IMR-90 (cell line): ENCODE measurements at places on chromosomes 11 and 22. TPM values are rescaled to one million over a fixed set of nuclear protein-coding genes. Genes with fewer than 3 reads are reported as not detected.

Gene RRP7A
- total RNA-seq: 25.5 and 32.5 TPM in 2 replicates

Gene PGA5
- total RNA-seq: not detected in 2 replicates

Gene ANKK1
- not detected in 2 replicates for total RNA-seq

DNA sequence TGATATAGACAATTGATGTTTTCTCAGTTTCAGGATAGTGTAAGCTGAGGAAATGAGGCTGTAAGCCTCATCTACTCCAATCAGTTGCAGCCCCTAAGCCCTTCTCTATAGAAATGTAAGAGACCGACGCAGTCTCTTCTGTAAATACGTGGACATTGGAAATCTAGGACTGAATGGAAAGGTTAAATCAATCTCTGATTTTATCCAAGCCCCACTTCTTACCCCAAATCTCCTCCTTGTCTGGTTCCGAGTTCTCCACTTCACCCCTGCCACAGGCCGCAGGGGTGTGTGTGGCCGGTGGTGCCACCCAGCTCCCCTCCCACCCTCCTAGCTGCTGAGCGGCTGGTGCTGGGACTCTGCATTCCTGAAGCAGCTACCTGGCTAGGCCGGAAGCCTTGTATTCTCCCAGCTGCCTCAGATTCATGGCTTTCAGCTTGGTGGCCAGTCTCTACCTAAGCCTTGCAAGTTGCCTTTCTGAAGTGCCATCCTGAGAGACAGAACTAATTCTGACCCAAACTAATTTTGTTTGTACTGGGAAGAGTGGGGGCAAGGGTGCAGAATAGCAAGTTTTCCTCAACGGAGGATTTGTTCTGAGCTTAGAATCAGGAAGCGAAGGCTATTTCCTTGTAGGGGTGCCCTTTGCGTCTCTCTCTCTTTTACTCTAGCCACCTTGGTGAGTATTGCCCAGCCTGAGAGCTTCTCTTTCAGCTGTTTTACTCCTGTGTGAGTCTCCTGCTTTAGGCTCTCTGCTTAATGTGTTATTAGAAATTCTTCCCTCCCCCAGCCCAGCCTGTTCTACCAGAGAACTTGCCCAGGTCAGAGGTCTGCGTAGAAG lies 749 bp downstream of the VWA5A start:
- no peak for DNase-seq

DNA sequence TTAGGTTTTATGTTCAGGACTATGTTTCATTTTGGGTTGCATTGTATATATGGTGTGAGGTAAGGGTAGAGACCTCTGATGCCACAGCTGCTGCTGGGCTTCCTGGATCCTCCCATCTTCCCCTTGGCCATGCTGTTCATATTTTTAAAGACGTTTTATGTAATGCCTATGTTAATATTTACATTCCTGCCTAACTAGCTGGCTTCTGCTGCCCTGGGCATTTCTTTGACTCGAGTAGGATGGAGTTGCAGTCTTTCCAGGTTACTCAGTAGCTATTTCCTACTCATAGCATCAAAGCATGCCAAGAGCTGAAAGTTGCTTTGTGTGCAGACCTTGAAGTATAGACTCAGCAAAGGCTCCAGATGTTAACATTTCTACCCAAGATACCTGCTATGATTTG lies 220.5 kb upstream of the CADM1 start:
- DNase-seq: peak; percentile 90

DNA sequence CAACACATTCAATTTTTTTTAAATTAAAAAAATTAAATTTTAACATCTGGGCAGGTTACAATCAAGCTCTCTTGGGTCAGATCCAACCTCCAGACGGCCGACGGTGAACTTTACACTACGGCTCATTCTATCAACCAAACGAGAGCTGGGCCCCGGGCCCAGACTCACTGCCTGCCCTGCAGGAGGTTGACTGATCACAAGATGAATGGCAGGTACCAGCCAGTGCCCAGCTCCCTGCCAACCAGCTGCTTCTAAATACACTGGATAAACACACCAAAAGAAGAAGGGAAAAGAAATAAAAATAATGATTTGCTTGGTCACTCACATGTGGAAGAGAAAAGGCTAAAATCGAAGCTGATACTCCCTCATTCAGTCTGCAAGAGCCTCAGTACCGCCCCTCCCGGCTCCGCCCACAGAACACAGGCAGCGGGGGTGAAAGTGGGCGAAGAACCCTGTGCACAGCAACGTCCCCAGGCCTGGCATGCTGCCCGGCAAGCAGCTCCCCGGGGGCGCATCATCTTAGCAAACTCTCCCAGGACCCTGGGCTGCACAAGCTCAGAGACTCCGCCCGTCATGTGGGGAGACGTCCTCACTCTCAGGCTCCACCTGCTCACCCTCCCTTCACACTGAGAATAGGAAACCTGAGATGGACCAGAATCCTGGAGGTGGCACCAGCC lies 303.4 kb downstream of the SHANK2 start:
- no peak for DNase-seq

- peak; percentile 35 for DNase-seq
These were observed 68.6 kb downstream of the ATXN10 start for GRCh38 chr22:45740236-45740635.

DNA sequence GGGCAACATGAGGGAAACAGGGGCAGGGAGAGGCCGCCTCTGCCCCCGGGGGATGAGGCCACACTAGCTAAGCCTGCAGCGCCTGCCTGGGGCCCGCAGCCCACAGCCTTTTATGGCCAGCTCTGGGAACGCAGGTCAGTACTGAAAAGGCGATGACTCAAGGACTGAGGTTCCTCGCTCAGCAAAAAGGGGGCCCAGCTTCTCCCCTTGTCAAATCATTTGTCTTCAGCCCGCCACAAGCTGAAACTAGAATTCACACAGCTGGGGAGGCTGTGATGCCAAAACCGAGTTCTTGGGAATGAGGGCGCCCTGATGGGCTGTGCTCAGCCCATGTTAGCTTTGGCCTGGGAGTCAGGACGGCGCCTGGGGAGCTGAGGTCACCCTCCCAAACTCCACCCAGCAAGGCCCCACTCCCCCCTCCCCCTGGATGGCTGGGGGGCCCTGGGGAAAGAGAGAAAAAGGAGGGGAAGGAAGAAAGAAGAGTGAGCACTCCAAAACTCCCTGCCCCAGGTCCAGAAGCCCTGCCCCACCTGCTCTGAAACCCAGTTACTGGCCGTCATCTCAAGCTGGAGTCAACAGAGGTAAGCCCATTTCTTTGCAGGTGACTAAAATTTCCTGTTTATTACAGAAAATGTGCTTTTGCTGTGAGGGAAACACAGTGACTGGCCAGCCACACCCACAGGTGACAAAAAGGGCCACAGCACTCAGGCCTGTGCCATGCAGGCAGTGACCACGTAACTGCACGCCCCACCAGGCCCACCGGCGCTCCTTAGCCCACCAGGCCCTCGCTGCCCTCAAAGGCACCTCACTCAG lies 13.7 kb downstream of the EHD1 start:
- peak; percentile 97 for DNase-seq

DNA sequence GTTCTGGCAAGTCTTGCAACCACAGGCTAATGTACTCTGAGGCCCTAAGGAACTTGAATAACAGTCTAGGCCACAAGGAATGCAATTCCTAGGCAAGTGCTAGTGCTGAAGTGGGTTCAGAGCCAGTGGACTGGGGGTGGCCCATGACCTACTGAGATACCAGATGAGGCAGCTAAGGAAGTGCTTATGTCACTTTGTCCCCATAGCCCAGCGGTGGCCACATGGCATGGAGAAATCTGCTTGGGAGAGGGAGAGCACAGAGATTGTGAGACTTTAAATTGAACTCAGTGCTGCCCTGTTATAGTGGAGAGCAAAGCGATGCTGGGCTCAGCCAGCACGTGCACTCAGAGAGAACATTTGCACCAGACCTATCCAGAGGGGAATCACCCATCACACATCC lies 629.5 kb downstream of the JRKL start:
- DNase-seq: no peak

DNA sequence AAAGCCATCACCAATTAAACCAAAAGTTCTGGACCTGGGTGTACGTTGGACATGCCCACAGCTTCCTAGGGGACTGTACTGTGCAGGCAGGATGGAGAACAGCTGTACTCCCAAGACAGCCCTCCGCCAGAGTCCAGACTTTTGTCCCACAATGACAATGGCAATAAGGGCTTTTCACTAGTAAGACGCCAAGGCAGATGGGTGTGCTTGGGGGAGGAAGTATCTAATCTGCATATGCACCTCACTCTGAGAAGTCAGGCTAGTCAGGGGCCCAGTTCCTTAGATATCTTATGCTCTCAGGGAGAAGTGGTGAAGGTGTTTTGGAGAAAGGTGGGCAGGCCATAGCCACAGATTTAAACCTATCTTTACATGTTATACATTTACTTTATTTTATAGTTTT lies 85.1 kb upstream of the USP47 start:
- DNase-seq: no peak

DNA sequence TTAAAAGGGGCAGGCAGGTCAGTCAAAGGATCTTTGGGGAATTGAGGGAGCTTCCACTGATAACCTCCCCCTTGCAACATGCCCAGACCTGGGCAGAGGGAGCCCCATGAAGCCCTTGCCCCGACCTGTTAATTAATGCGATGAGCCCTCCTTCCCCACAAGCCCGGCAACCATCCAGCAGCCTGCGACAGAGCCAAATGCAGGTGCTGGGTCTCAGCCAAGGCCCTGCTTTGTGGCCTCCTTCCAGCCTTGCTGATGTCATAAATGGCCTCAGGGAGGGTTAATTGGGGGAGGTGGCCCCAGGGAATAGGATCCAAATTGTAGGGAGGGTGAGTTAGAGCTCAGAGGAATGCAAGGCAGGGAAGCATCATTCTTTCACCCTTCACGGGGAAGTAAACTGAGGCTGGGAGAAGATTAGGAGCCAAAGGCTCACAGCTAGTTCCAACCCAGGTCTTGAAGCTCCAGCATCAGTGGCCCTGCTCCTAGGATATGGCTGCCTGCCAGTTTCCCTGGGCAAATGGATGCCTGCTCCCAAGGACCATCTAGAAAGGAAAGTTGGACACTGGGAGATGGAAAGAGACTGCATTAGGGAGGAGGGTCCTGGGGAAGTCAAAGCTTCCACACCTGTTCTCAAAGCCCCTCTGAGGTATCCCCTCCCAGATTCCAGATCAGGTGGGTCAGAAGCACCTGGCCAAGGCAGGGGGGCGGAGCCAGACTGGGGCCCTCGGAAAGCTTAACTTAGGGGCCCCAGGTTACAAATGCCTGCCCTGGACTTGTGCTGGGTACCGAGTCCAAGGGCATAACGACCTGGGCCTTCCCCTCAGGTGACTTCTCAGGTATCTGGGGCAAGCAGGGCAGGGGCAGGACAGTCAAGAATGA lies 34.1 kb downstream of the LMO1 start:
- DNase-seq: no peak

DNA sequence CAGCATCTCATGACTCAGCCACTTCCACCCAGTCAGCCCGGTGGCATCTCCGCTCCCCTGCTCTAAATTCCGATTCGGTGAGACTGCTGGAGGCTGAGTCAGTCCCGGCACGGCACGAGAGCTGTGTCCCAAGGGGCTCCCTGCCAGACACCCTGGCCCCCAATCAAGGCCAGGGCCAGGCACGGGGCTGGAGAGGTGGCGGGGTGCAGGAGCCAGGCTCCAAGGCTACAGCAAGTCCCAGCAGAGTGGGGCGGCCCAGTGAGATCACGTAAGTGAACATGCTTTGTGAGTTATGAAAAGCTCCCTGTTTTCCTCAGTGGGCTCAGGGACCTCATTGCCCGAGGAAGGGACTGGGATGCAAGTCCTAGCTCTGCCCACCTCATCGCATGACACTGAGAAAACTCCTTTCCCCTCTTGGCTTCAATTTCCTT lies 3.0 kb downstream of the C11orf68 start:
- peak; percentile 99 for DNase-seq

DNA sequence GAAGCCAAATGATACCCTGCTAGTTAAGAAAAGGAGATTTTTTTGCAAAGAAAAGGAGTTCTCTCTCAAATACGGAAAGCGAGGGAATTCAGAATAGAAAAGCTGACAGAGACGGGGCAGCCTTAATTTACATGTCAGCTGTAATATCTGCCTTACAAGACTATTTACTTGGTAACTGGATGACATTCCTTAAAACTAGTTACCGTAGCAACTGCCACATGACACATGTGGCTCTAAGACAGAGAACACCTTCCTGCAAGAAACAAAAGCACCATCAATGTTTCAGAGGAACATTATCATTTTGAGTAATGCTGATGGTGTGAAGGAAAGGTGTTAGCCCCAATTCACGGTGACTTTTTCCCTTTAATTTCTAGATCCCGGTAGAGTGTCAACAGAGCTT lies 222.1 kb downstream of the LRRC4C start:
- DNase-seq: no peak

- no peak for DNase-seq
These were observed 471.2 kb upstream of the CNTN5 start for GRCh38 chr11:98549571-98549970.

DNA sequence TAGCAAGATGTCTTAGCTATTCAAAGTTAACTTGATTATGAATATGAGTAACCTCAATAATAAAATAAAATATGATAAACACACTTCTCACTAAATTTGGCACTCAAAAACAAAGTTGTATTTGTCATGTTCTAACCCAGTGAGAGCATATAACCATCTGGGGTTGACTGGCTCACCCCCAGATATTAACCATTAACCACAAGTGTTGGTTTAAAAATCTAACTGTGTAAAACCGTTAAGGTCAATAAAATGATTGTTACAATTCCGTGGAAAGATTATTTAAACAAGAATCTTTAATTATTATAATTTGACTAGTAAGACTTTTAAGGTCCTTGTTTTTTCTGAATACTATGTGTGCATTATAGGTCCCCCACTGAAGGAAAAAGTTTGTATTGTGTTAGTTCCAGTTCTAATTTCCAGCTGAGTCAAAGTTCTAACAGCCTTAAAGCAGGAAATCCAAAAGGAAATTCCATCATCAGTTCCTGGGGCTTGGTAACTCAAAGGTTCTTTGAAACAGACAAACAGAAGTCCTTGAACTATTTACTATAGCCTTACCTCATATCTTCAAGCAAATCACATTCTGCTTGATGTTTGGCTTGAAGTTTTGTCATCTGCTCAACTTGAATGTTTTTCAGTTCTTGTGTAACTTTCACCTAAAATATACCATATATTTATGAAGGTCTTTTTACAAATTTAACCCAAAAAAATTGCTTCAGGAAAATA lies 2.5 kb downstream of the FCHSD2 start:
- peak; percentile 49 for DNase-seq

- DNase-seq: no peak
These were observed 1162.2 kb downstream of the BRD1 start for GRCh38 chr22:48665311-48665995.

DNA sequence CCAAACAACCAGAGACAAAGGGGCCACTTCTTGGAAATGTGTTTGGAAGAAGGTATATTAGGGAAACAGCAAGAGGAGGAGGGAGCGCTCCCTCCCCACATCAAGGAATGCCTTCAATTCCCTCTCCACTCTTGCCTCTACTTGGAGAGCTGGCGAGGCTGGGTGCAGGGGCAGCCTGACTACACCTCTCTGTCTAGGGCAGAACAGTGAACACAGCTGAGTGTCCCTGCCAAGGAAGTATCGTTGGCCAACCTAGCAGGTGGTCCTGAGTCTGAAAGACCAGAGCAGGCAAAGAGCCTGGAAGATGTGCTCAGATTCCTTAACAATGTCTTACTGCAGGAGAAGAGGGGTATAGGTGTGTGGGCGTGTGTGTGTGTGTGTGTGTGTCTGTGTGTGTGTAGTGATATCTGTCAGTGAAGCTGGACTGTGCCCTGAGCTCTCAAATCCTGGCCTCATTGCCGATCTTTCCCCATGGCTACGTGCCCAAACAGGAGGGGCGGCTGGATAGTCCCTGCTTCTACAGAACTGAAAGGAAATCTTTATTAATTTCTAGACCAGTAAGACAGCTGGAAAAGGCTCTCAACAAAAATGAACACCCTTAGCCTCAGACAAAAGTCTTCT lies 46.8 kb downstream of the PAMR1 start:
- no peak for DNase-seq
